ENCODE measurements at places on chromosomes 1 and 21.
A peak's percentile ranks its signal among the peaks of the same experiment; 100 is the strongest.

GRCh38 chr1:193498088-193498655 is 311.8 kb upstream of the B3GALT2 start:
- DNase-seq = no peak

DNA sequence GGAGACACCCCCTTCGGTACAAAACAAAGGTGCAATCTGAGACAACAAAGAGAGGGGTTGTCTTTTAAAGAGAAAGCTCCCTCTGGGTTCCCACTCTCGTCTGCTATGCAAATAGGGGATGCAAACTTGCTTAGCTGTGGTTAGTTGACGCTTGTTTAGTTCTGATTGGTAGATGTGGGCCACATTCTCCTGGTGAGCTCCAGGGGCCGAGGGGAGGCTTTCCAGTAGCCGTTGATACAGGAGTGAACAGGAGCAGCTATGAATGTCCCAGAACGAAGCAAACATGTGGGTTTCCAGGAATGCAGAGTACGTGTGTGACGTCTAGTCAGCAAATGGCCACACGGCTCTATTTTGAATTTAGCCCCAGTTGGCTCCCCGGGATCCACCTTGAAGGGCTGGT is 14.7 kb downstream of the TFF2 start:
- DNase-seq = no peak

DNA sequence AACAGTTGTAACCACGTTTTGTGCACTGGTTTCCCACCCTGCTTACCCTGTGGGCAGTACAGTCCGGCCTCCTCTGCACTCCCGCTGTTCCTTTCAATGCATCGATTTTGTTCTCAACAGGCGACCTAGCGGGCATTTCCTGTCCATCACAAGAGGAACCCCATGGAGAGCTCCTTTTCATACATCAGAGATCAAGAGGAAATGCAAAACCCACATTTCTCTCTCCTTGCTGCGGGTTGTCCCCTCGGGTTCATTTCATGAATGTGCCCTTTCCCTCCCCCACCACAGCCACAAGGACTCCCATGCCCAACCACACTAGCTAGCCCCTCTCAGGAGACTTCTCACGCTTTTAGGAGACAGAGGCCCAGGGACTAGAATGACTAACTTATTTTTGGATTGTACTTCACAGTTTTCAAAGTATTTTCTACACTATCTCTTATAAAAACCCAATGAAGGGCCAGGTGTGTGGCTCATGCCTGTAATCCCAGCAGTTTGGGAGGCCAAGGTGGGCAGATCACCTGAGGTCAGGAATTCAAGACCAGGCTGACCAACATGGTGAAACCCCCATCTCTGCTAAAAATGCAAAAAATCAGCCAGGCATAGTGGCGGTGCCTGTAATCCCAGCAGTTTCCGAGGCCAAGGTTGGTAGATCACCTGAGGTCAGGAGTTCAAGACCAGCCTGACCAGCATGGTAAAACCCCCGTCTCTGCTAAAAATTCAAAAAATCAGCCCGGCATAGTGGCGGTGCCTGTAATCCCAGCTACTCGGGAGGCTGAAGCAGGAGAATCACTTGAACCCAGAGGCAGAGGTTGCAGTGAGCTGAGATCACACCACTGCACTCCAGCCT is 18.4 kb downstream of the ATP1A4 start:
- no peak for DNase-seq

- DNase-seq = peak; percentile 20
Observed at GRCh38 chr1:200473698-200474371, 64.0 kb upstream of the ZNF281 start.

DNA sequence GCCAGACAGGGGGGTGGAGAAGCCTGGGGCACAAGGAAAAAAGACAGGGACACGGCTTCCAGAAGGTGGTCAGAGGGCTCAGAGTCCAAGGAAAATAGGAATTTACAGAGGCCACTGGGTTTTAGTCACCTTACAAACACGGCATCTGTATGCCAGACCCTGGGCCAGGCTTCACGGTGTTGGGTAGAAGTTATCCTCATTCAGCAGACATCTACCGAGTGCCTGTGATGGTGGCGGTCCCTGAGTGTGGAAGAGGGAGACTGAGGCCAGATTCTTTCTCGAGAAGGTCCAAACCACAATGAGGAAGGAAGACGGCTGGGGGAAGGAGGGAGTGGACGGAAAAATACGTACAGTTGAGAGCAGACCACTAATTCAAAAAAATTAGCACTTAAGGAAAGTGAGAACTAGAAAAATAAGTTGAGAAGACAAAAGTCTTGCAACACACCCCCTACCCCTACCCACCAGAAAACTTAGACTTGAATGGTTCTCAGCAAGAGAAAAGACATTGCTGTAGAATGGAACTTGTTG is 864 bp upstream of the BTG2 start:
- DNase-seq = no peak

- DNase-seq = no peak
Observed at GRCh38 chr1:208233546-208233945, 10.6 kb downstream of the PLXNA2 start.

DNA sequence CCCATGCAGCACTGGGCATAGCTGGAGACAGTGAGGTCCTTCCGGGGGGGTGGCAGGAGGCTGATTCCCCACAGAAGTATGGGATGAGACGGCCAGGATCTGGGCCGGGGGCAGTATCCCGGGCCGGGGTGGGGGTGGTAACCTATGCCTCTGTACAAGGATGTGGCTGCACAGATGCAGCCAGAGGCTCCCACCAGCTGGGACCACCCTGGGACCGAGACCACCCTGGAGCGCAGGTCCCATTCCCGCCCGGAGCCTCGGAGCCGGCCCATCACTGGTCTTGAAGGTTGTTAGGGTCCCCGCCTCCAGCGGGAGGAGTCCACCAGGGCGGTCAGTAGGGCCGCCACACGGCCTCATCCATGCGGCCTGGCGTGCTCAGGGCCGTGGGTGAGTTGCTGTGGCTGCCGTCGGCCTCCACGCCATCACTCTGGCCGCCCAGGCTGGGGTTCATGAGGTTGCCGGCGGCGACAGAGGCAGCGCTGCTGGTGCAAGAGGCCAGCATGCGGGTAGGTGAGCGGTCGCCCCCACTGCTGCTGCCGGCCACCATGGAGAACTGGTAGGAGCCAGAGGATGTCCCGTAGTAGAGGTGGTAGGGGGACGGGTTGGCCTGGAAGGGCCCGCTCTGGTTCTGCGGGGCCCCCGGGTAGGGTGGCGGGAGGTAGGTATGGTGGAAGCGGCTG is 28.1 kb downstream of the RUNX3 start:
- DNase-seq = no peak

- no peak for DNase-seq
Observed at GRCh38 chr1:208516780-208517179, 272.6 kb upstream of the PLXNA2 start.

DNA sequence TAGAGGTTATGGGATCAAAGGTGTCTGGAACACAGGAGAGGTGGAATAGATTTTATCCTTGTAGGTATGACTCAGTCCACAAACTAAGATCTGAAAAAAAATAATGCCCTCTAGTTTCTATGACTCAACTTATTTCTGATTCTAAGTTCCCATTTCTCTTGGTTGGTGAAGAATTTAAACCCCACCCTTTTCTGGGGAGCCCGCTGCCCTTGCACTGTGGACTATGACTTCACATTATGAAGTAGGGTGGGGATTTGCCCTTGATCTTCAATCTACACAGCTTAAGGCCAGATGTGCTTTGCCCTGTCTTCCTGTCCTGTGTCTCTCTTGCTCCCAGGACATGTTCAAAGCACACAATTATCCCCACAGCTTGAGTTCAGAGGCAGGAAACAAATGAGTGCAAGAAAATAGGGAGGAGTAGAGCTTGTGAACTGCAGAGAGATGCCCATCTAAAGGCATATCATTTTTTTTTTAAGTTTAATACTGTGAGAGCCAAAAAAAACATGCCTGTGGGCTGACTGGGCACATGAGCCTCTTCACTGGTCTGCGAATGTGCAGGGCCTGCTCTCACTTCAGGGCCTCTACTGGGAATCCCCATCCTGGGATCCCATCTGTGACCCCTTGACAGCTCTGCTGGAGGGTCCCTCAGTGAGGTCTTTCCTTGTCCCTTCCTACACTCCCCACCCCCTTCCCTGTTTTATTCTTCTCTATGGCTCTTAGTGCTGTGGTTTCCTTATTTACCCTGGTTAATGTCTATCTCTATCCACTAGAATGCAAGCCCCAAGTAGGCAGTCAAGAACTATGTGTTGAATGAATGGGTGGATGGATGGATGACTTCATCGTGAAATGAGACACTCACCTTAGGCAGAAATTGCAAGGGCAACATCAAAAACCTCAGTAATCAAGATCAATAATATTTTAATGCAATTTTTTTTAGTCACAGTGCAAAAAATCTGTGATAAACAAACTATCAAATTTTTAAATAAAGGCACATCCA is 61.5 kb downstream of the CD58 start:
- DNase-seq = no peak

GRCh38 chr1:154579374-154579773 is 11.8 kb downstream of the CHRNB2 start:
- DNase-seq = no peak

- DNase-seq = no peak
Observed at GRCh38 chr1:109499081-109499480, 5.2 kb downstream of the CYB561D1 start.

- DNase-seq = no peak
Observed at GRCh38 chr1:17588048-17588871, 48.8 kb downstream of the ARHGEF10L start.

GRCh38 chr1:98003442-98003841 is 82.6 kb upstream of the DPYD start:
- DNase-seq = no peak

- no peak for DNase-seq
Observed at GRCh38 chr1:97898948-97899347, 21.9 kb downstream of the DPYD start.

GRCh38 chr21:29159842-29160241 is 29.4 kb downstream of the MAP3K7CL start:
- no peak for DNase-seq

DNA sequence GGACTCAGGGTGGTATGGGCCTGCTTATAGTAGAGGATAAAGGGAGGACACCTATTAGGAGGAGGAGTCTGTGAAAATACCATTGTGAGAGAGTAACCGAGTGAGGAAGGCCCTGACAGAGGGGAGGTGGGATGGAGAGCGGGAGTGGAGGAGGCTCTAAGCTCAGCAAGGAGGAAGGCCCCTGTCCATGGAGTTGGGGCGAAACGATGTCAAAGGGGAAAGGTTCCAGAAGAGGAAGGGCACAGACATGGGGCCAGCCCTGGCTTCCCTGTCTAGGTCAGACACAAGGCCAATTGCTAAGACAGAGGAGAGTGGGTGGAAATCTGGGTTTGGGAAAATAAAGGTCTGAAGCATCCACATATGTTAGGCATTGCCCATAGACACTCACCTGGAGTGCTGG is 44.2 kb downstream of the ELK4 start:
- DNase-seq = no peak

DNA sequence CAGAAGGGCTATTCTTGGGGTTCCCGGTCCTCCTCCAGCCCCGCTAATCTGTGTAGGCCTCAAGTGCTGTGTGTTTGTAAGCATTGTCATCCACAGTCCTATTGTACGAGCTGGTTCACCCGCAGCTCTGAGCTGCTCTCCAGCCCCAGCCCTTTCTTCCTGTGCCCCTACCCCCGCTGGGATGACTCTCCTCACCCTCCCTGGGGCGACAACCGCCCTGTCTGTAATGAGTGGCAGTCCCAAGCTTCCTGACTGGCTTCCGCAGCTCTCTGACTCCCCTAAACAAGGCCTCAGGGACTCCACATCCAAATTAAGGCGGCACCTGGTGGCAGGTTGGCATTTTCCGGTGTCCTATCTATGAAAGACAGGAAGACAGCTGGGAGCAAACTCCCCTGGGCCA is 45.8 kb downstream of the TFF3 start:
- no peak for DNase-seq

GRCh38 chr1:156491151-156491949 is 9.2 kb downstream of the MEF2D start:
- DNase-seq = no peak

DNA sequence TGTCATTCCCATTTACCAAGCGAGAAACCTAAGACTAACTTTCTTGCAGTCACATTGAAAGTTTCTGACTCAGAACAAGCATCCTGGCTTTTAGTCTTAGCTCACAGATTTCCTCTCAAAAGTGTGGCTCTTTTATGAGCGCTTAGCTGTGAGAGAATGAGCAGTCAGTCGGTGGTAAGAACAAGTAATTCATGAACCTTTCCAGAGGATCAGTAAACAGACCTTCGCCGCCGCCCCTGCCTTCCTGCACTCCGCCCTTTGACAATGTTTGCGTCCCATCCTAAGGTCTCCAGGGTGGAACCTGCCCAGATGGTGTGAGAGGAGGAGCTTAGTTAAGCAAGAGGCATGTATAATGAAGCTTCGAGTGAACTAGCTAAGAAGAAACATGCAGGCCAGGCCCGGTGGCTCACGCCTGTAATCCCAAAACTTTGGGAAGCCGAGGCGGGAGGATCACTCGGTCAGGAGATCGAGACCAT is 142.4 kb downstream of the GLUL start:
- no peak for DNase-seq

GRCh38 chr1:169699707-169700106 is 11.7 kb downstream of the SELL start:
- DNase-seq = peak; percentile 41

DNA sequence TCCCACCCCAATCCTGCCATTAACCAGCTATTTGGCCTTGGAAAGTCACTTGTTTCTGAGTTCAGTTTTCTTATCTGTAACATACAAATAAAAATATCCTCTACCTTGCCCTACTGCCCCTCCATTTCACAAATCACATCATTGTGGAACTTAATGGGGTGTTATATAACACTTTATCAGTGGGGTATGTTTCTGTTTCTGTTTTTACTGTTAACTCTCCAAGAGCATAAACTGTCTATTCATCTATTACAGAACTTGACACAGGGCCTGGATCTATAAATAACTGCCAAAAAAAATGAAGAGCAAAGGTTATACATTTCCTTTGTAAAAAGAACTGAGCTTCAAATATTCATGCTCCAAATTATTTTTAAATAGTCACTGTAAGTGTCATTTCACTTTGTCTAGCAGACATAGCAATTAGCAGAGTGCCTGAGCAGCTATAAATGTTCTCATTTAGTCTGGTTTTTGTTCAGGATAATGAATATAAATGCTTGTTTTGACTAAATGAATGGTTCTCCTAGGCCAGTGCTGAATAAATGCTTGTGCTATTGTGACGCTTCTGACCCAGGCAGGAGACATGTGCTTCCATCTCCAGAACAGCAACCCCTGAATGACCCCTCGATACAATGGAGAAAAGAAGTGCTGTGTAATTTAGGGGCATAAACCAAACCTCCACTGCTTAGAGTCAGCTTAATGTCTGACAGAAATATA is 7.4 kb downstream of the PIGM start:
- DNase-seq = no peak

- no peak for DNase-seq
Observed at GRCh38 chr1:17826165-17826488, 71.0 kb downstream of the ACTL8 start.

- no peak for DNase-seq
Observed at GRCh38 chr1:211287218-211287617, 28.1 kb downstream of the RCOR3 start.

DNA sequence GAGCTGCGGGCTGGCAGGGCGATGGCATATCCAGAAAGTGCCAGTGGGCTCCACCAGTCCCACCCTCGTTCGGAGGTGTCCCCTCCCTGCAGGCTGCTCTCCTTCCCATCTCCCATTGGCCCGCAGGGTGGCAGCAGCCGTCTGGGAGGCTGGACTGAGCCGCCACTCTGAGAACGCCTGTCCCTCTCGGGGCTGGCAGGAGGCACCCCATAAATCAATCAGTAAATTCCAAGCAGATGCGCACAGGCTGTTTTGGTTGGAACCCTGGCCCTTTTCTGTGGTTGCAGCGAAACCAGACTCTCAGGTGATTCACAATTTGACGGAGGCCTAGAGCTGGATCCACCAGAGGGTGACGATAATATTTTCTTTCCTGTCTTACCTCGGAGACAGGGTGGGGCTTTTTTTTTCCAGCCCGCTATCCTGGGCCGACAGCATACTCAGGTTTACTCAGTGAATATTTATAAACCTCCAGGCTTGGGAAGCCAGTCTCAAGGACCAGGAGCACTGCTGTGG is 99.7 kb downstream of the GLIS1 start:
- no peak for DNase-seq
